Thymus (tissue), 14 donors: ENCODE measurements at places on chromosomes 7 and 10. TPM values are rescaled to one million over a fixed set of nuclear protein-coding genes. Genes with fewer than 3 reads are reported as not detected.

SLC37A3 gene
- polyA plus RNA-seq: 36.5 TPM

GPR15LG gene
- 7.7 TPM for polyA plus RNA-seq

TMED4 gene
- 46.9 TPM for polyA plus RNA-seq

ADAMTS14 gene
- 1.2 TPM for polyA plus RNA-seq

DNA sequence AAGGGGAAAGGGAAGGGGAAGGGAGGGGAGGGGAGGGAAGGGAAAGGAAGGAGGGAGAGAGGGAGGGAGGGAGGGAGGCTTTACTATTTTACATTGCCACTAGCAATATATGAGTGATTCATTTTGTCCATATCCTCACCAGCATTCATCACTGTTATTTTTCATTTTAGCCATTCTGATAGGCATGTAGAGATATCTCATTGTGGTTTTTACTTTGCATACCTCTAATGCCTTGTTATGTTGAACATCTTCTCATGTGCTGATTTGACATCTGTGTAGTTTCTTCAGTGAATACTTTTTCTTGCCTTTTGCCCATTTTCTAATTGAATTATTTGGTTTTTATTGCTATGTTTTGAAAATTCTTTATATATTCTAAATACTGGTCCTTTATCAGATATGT lies 52.7 kb downstream of the GCC1 start:
- DNase-seq: no peak

DNA sequence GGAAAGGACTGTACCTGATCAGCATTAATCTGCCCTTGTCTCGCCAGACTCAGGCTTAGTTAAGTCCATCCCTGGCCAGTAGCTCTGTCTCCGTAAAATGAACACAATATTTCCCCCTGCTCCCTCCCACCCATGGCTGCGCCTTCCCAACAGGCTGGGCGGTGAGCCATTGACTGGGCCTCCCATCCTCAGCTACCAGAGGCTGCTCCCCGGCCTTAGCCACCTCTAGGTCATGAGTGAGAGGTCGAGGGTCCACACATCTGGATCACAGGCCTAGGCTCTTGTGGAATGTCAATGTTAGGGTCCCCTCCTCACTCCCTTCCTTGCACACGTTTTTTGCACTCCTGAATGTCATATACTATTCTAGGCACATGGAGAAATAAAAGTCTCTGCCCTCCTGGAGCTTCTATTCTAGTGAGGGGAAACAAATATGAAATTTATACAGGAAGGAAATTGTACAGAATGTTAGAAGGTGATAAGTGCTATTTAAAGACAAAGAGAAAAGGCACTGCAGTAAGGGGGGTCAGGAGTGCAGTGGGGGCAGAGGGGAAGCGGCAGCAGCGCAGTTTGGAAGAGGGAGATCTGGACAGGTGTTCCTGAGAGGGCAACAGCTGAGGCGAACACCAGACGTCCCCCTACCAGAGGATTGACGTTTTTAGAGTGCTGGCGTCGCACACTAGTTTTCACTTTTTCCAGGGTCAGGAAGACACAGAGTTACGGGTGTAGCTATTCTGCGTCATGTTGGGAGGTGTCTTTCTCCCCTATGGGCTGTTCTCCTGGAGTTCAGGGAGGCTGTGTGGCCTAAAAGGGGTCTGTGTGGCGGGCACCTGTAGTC lies 17.2 kb upstream of the EIF5AL1 start:
- DNase-seq: no peak

SPDYE2B gene
- 0.02 TPM for polyA plus RNA-seq

TMEM209 gene
- 15.5 TPM for polyA plus RNA-seq

- DNase-seq: no peak
Observed at GRCh38 chr7:124813994-124814798, 48.6 kb upstream of the GPR37 start.

GRCh38 chr7:117707080-117707479 lies 166.2 kb downstream of the CTTNBP2 start:
- DNase-seq: no peak

DNA sequence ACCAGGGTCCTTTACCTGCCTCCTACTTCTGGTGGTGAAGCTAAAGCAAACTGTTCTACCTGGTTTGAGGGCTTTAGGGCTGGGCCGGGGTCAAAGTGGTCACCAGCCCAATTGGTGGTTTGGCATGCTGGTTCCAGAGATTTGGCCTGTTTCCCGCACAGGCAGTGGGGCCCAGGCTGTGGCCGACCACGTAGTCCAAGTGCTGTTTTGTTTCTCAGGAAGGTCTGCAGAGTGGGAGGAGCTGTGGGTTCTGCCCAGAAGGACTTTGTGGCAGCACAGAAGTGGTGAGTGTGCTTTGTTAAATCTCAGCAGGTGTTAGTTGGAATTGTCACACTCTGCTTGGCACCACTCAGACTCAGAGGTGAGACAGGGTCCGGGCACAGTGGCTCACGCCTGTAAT lies 85.8 kb downstream of the MKX start:
- DNase-seq: no peak

- DNase-seq: no peak
Observed at GRCh38 chr7:150313870-150314269, 9.3 kb upstream of the LRRC61 start.

CCDC3 gene
- 52.4 TPM for polyA plus RNA-seq
